Common myeloid progenitor, CD34-positive (primary cell): ENCODE measurements at places on chromosomes 4 and X.

- DNase-seq = no peak
These were observed 225.8 kb downstream of the STK32B start for GRCh38 chr4:5277079-5277478.

GRCh38 chrX:67612231-67612630 is 68.4 kb downstream of the AR start:
- no peak for DNase-seq

GRCh38 chr4:153154007-153154975 is 50.0 kb upstream of the TRIM2 start:
- DNase-seq = peak; percentile 35

DNA sequence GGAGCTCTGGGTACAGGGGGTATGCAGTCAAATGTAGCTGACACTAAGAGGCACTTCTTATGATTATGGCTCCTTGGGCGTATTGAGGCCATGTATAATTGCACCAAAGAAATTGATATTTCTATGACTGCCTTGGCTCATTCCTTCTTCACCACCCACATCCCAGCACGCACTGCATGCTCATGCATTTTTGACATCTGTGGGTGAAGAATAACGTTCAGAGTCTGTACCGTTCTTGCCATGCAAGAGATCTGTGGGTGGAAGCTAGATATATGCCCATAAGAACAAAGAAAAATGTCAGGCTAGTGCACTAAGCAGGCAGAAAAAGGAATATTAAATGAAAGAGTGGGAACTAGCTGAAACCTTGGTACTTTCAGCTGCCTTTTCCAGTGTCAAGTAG is 93.4 kb downstream of the EMCN start:
- DNase-seq = no peak

DNA sequence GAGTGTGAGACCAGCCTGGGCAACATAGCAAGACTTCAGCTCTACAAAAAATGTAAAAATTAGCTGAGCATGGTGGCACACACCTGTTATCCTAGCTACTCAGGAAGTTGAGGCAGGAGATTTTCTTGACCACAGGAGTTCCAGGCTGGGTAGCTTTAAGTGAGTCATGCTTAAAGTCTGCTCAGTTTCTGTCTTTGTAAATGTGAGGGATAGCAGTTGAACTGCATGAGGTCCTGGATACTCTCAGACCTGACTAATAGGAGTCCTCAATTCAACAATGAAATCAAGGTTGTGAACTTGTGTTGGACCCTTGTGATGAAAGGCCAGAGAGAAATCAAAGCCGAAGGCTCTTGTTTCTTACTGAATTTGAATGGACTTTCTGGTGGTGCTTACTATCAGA is 45.2 kb downstream of the STARD8 start:
- no peak for DNase-seq

- no peak for DNase-seq
These were observed 69.9 kb downstream of the COX7B2 start for GRCh38 chr4:46839128-46839527.

GRCh38 chr4:38365748-38366310 is 298.2 kb upstream of the KLF3 start:
- DNase-seq = no peak
